Thoracic aorta (tissue), 2 donors: ENCODE measurements at places on chromosomes 16 and 17.

- no peak for DNase-seq
These were observed 1384.9 kb downstream of the CDH8 start for GRCh38 chr16:60651346-60651745.

- no peak for DNase-seq
These were observed 17.2 kb upstream of the CACNG1 start for GRCh38 chr17:67027031-67027628.

DNA sequence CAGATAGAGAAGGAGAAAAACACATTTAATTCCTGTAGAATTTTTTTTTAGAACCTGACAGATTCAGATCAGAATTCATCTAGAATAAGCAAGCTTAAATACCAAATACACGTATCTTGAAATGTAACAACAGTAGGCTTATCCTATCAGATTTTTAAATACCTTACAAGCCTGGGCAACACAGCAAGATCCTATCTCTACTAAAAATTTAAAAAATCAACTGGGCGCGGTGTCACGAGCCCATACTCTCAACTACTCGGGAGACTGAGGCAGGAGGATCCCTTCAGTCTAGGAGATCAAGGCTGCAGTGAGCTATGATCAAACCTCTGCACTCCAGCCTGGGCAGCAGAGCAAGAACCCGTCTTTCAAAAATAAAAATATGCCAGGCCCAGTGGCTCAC lies 13.5 kb downstream of the ACOX1 start:
- DNase-seq: no peak

DNA sequence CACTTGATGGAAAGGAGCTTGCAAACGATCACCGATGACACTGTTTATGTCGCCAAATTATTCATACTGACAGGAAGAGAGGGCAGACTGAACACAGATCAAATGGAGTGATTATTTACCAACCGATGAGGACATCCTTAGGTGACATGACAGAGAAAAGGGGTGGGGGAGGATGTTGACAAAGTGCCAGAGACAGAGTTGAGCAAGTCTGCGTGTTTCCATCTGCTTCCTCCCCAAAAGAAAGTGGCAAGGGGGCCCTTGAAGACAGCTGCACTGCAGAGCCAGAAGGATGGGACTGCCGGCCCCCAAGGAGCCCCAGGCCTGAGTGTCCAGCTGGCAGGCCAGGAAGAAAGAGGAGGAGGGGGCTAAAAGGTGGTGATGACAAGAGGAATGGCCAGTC lies 191.0 kb upstream of the RPL38 start:
- no peak for DNase-seq

GRCh38 chr17:72259922-72260321 lies 139.1 kb downstream of the SOX9 start:
- no peak for DNase-seq

GRCh38 chr16:73149334-73149733 lies 101.4 kb upstream of the ZFHX3 start:
- no peak for DNase-seq
